Activated naive CD8-positive, alpha-beta T cell treated with anti-CD3 and anti-CD28 coated beads for 36 hours (primary cell): ENCODE measurements at places on chromosomes 12 and 14.
A peak's percentile ranks its signal among the peaks of the same experiment; 100 is the strongest.

GRCh38 chr14:74634964-74635363 lies 22.9 kb upstream of the LTBP2 start:
- H3K4me3 ChIP-seq: no peak overlapping the region
- no peaks in the 10 kb centered on the region for H3K36me3 ChIP-seq
- no peaks in the 10 kb centered on the region for H3K27me3 ChIP-seq
- H3K4me1 ChIP-seq: no peaks in the 10 kb centered on the region
- DNase-seq: no peak

GRCh38 chr14:99258341-99258861 lies 13.6 kb downstream of the BCL11B start:
- no peak for DNase-seq
- H3K4me1 ChIP-seq: peaks cover 89% of the 10 kb centered on the region
- H3K27me3 ChIP-seq: no peaks in the 10 kb centered on the region
- peak overlapping the region; percentile 98 for H3K27ac ChIP-seq

DNA sequence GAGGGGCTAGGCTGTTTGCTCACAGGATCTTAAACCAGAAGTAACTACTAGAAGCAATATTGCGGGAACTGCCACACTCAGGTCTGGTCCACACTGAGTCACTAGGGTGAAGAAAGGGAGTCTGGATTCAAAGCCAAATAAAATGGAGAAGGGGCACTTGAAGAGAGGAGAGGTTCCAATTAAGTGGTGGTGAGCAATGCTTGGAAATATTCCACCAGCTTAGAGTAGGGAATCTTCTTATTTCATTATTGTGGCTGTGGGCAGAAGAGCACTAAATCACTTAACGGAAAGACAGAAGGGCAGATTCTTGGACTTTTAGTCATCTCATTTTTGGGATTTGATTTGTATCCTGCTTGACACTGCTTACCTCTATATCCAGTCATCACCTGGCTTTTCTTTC lies 48.6 kb upstream of the PPP1R12A start:
- H3K4me1 ChIP-seq: no peaks in the 10 kb centered on the region
- no peak overlapping the region for H3K27ac ChIP-seq
- H3K27me3 ChIP-seq: peaks cover 7% of the 10 kb centered on the region

GRCh38 chr14:53055003-53055402 lies 98.1 kb downstream of the DDHD1 start:
- no peak for DNase-seq
- H3K4me3 ChIP-seq: no peak overlapping the region
- H3K27me3 ChIP-seq: no peaks in the 10 kb centered on the region
- H3K36me3 ChIP-seq: peaks cover 16% of the 10 kb centered on the region

GRCh38 chr14:105069871-105070759 lies 4.9 kb upstream of the GPR132 start:
- peak overlapping the region; percentile 85 for H3K27ac ChIP-seq
- peak; percentile 79 for DNase-seq
- H3K4me1 ChIP-seq: peaks cover 55% of the 10 kb centered on the region
- no peak overlapping the region for H3K4me3 ChIP-seq
- H3K36me3 ChIP-seq: peaks cover under 1% of the 10 kb centered on the region

DNA sequence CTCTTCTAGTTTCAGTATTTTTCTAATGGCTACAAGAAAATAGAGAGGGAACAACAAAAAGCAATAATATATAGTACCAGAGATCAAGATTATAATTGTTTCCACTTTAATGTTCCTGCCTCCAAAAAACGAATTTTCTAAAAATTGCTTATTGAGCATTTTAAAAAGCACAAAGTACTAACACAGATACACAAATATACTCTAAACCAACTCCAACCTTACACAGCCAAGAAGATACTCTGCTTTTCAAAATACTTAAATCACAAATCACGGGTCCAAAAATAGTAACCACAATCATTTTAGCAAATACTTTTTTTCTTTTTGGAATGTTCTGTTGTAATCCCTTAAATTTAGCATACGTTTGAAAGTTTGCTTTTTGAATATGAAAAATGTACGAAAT lies 2.0 kb downstream of the YAF2 start:
- peak overlapping the region; percentile 26 for H3K27ac ChIP-seq
- no peaks in the 10 kb centered on the region for H3K27me3 ChIP-seq
- H3K36me3 ChIP-seq: peaks cover 18% of the 10 kb centered on the region
- H3K4me1 ChIP-seq: peaks cover 44% of the 10 kb centered on the region
- DNase-seq: no peak
- peak overlapping the region; percentile 68 for H3K4me3 ChIP-seq

- no peaks in the 10 kb centered on the region for H3K27me3 ChIP-seq
- no peak overlapping the region for H3K27ac ChIP-seq
- H3K4me3 ChIP-seq: no peak overlapping the region
- H3K4me1 ChIP-seq: peaks cover 13% of the 10 kb centered on the region
Observed at GRCh38 chr14:96461950-96462798, 40.0 kb upstream of the PAPOLA start.

GRCh38 chr12:34204830-34205285 lies 182.6 kb downstream of the ALG10 start:
- no peaks in the 10 kb centered on the region for H3K27me3 ChIP-seq
- DNase-seq: no peak
- H3K4me1 ChIP-seq: no peaks in the 10 kb centered on the region
- no peaks in the 10 kb centered on the region for H3K36me3 ChIP-seq
- no peak overlapping the region for H3K27ac ChIP-seq

- peaks cover 5% of the 10 kb centered on the region for H3K27me3 ChIP-seq
- no peak overlapping the region for H3K27ac ChIP-seq
- no peak overlapping the region for H3K4me3 ChIP-seq
- DNase-seq: no peak
- H3K36me3 ChIP-seq: no peaks in the 10 kb centered on the region
Observed at GRCh38 chr14:78566859-78567172, 396.6 kb downstream of the NRXN3 start.

- H3K27ac ChIP-seq: no peak overlapping the region
- H3K27me3 ChIP-seq: no peaks in the 10 kb centered on the region
- peaks cover 8% of the 10 kb centered on the region for H3K4me1 ChIP-seq
- no peaks in the 10 kb centered on the region for H3K36me3 ChIP-seq
Observed at GRCh38 chr12:89988188-89988915, 279.7 kb upstream of the ATP2B1 start.

- no peaks in the 10 kb centered on the region for H3K36me3 ChIP-seq
- no peak overlapping the region for H3K4me3 ChIP-seq
- H3K27me3 ChIP-seq: no peaks in the 10 kb centered on the region
- H3K27ac ChIP-seq: no peak overlapping the region
Observed at GRCh38 chr14:21050597-21050996, 7.0 kb upstream of the RNASE8 start.

- no peak overlapping the region for H3K4me3 ChIP-seq
- no peaks in the 10 kb centered on the region for H3K4me1 ChIP-seq
- H3K27me3 ChIP-seq: no peaks in the 10 kb centered on the region
- H3K27ac ChIP-seq: no peak overlapping the region
- H3K36me3 ChIP-seq: peaks cover 1% of the 10 kb centered on the region
Observed at GRCh38 chr14:32998433-32998832, 59.8 kb downstream of the NPAS3 start.

DNA sequence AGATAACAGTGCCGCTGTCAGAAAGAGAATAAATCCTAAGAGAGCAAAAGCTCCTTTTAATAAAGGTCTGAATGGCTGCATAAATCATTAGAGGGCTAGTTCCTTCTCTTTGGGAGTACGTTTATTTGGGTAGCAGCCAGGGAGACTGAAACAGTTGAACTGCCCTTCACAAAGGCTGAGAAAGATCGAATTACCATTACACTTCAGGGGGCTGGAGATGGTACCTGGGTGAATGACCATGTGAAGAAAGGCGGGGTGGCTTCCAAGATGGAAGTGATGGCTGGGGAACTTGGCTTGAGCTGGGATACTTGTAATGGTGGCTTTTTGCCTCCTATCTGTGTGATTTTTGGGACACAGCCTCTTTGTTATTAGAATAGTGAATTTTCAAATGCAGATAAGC lies 1.7 kb upstream of the FGD4 start:
- H3K27ac ChIP-seq: no peak overlapping the region
- H3K4me1 ChIP-seq: peaks cover 1% of the 10 kb centered on the region
- no peak overlapping the region for H3K4me3 ChIP-seq
- peaks cover 52% of the 10 kb centered on the region for H3K27me3 ChIP-seq
- no peak for DNase-seq

- peaks cover 10% of the 10 kb centered on the region for H3K4me1 ChIP-seq
- peaks cover 90% of the 10 kb centered on the region for H3K27me3 ChIP-seq
- DNase-seq: peak; percentile 79
- H3K36me3 ChIP-seq: no peaks in the 10 kb centered on the region
- H3K27ac ChIP-seq: no peak overlapping the region
- H3K4me3 ChIP-seq: peak overlapping the region; percentile 79
Observed at GRCh38 chr12:107903341-107904061, 129.0 kb downstream of the ASCL4 start.

DNA sequence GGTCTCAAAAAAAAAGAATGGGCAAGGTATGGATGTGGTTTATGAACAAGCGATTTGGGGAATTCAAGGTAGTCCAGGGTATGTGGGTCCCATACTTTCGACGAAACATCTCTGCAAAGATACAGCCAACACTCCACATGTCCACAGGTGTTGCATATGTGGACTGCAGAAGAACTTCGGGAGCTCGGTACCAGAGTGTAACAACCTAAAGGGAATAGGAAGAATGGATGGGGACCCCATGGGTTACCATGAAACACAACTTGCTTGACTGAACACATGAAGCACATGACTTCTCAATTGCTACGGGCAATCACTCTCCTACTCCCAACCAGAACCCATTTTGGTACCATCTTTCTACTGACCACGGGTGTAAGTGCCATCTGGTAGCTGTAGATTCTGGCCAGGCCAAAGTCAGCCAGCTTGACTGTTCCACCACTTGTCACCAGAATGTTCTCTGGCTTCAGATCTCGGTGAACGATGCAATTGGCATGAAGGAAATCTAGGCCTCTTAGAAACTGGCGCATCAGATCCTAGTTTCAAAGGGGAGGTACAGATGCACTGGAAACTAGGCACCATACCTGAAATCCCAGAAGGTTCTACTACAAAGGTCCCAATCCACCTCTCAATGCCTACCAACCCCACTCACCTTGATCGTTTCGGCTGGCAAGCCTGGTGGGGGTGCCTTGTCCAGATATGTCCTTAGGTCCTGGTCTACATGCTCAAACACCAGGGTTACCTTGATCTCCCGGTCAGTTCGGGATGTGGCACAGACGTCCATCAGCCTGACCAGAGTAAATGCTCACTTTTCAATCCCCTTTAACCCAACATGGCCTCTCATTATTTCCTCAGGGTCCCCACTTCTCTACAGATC lies 1.3 kb downstream of the CDK4 start:
- H3K36me3 ChIP-seq: peaks cover 43% of the 10 kb centered on the region
- DNase-seq: no peak
- peak overlapping the region; percentile 100 for H3K27ac ChIP-seq
- H3K27me3 ChIP-seq: no peaks in the 10 kb centered on the region
- H3K4me1 ChIP-seq: peaks cover 52% of the 10 kb centered on the region

- peaks cover 15% of the 10 kb centered on the region for H3K4me1 ChIP-seq
- H3K27ac ChIP-seq: no peak overlapping the region
- no peaks in the 10 kb centered on the region for H3K36me3 ChIP-seq
- no peak overlapping the region for H3K4me3 ChIP-seq
- no peak for DNase-seq
Observed at GRCh38 chr12:90098132-90098779, 389.6 kb upstream of the ATP2B1 start.

- H3K4me3 ChIP-seq: no peak overlapping the region
- no peak overlapping the region for H3K27ac ChIP-seq
- no peaks in the 10 kb centered on the region for H3K27me3 ChIP-seq
- DNase-seq: no peak
- no peaks in the 10 kb centered on the region for H3K36me3 ChIP-seq
Observed at GRCh38 chr12:89901906-89902642, 193.4 kb upstream of the ATP2B1 start.

- no peaks in the 10 kb centered on the region for H3K4me1 ChIP-seq
- DNase-seq: no peak
- H3K27me3 ChIP-seq: peaks cover 13% of the 10 kb centered on the region
- H3K27ac ChIP-seq: no peak overlapping the region
- H3K4me3 ChIP-seq: no peak overlapping the region
Observed at GRCh38 chr12:75568393-75568792, 57.0 kb upstream of the KRR1 start.

GRCh38 chr14:54976316-54976715 lies 50.6 kb downstream of the WDHD1 start:
- H3K4me1 ChIP-seq: no peaks in the 10 kb centered on the region
- DNase-seq: no peak
- H3K27me3 ChIP-seq: no peaks in the 10 kb centered on the region
- H3K4me3 ChIP-seq: no peak overlapping the region

DNA sequence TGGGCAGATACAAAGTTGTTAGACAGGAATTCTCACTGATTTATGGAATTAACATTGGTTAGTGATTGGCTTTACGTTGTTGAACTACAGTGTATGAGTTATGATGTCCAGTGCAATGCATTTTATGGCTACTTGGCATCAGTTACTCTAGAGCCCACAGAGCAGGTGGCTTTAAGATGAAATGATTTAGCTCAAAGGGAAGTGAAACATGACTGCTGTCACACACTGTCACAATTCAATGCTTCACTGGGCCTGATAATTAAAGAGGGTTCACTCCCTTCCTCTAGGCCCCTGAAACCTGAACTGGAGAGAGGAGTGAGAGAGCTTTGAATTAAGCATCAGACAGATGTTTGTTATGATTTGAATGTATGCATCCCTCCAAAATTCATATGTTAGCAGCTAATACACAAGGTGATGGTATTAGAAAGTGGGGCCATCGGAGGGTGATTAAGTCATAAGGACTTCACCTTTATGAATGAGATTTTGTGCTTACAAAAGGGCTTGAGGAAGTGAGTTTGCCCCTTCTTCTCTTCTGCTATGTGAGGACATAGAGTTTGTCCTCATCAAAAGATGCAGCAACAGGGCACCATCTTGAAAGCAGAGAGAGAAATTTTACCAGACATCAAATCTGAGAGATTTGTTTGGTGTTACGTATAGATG lies 175.8 kb upstream of the GRIN2B start:
- H3K27ac ChIP-seq: no peak overlapping the region
- DNase-seq: no peak
- no peaks in the 10 kb centered on the region for H3K36me3 ChIP-seq
- no peaks in the 10 kb centered on the region for H3K4me1 ChIP-seq
- H3K27me3 ChIP-seq: no peaks in the 10 kb centered on the region
- no peak overlapping the region for H3K4me3 ChIP-seq

DNA sequence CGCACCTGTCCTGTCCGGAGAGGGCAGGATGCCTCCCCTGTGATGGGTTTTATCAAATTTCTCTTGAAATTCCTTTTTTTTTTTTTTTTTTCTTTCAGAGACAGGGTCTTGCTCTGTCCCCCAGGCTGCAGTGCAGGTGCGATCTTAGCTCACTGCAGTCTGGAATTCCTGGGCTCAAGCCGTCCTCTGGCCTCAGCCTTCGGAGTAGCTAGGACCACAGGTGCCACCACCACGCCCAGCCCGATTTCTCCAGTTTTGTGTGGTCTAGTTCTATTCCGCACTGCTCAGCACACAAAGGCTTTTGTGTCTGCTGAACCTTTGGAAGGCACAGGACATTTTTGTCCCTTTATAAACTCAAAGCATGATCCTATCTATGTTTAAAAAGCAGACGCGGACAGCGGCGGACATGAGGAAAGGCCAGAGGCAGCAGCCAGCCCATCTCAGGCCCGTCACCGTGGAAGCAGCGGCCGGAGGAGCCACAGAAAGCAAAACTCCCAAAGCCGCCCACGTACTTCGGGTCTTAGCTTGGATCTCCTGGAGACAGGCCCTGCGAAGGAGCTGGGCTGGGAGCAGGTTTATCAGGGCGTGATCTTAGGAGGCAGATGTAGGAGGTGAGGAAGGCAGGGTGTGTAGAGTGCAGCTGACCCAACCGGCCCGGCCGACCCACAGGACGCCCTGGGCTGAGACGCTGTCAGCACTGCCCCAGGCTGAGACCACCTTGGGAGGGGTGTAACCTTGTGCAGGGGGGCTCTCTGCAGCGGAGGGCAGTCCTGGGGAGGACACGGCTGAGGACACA lies 30.9 kb upstream of the FBRSL1 start:
- H3K4me3 ChIP-seq: no peak overlapping the region
- no peaks in the 10 kb centered on the region for H3K36me3 ChIP-seq
- no peaks in the 10 kb centered on the region for H3K27me3 ChIP-seq
- no peak overlapping the region for H3K27ac ChIP-seq
